T-helper 1 cell (primary cell): ENCODE measurements at places on chromosomes 3 and 15.

GRCh38 chr3:103247459-103247858, 812.6 kb downstream of the ZPLD1 start:
- no peak for DNase-seq

GRCh38 chr3:53216723-53217122, 39.1 kb downstream of the TKT start:
- no peak for DNase-seq

GRCh38 chr3:193594946-193595689, 2.1 kb downstream of the OPA1 start:
- no peak for DNase-seq

GRCh38 chr15:56040081-56041035, 46.9 kb upstream of the NEDD4 start:
- peak; percentile 12 for DNase-seq

GRCh38 chr15:78842519-78842918, 30.2 kb upstream of the MORF4L1 start:
- no peak for DNase-seq

DNA sequence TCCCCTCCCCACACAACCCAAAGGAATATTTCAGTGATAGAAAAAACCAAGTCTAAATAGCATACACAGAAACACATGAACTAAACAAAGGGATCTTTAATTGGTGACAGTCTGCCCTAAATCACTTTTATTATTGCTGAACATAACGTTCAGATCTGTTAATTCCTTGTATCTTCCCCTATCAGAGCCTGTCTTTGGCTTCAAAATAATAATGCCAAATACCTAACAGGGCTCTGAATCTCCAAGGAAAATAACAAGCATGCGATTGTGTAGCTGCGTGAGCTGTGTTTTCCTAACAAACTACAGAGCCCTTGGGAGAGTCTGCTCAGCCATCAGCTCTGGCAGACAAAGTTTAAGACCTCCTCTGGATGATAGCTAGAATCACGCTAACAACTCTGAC, 1010.1 kb downstream of the ROBO1 start:
- no peak for DNase-seq

- no peak for DNase-seq
These were observed 114.0 kb downstream of the FNDC3B start for GRCh38 chr3:172153335-172153861.

DNA sequence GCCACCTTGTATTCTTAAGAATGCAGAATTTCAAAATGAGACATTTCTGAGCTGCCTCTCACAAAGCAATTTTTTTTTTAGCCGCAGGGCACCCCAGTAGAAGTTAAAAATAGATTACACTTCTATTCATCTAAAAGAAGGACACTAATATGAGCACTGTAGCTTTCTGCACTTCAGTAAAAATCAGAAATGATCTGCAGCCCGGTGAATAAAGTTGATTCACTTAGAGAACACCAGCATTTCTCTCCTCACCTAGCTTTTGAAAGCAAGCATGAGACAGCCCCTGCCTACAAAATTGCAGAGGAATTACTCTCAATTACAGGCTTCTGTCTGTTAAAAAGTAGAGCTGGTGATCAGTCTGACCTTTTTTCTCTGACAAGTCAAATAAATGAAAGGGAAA, 1062.4 kb downstream of the FHIT start:
- no peak for DNase-seq

DNA sequence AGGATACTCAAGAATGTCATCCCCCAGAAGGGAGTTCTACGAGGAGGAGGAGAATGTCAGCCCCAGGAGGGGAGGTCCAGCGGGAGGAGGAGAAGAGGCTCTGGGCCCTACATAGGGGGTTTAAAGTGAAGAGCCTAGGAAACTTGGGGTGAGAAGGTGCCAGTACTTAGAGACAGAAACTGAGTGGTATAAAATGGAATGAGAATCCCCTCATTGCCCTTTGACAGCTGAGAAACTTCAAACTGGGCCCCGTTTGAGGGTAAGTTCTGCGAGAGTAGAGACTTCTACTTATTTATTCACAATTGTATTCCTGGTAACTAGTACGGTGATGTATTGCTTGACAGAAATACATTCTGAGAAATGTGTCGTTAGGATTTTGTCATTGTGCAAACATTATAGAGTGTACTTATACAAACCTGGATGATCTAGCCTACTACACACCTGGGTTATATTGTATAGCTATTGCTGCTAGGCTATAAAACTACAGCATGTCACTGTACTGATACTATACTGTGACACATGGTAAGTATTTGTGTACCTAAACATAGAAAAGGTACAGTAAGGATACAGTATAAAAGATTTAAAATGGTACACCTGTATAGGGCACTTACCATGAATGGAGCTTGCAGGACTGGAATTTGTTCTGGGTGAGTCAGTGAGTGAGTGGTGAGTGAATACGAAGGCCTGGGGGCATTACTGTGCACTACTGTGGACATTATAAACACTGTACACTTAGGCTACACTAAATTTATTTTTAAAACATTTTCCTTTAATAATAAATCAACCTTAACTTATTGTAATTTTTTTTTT, 62.0 kb downstream of the TSC22D2 start:
- DNase-seq = no peak

- no peak for DNase-seq
These were observed 7.4 kb downstream of the NKIRAS1 start for GRCh38 chr3:23909341-23909740.

GRCh38 chr15:88900309-88900981, 5.1 kb upstream of the HAPLN3 start:
- no peak for DNase-seq

DNA sequence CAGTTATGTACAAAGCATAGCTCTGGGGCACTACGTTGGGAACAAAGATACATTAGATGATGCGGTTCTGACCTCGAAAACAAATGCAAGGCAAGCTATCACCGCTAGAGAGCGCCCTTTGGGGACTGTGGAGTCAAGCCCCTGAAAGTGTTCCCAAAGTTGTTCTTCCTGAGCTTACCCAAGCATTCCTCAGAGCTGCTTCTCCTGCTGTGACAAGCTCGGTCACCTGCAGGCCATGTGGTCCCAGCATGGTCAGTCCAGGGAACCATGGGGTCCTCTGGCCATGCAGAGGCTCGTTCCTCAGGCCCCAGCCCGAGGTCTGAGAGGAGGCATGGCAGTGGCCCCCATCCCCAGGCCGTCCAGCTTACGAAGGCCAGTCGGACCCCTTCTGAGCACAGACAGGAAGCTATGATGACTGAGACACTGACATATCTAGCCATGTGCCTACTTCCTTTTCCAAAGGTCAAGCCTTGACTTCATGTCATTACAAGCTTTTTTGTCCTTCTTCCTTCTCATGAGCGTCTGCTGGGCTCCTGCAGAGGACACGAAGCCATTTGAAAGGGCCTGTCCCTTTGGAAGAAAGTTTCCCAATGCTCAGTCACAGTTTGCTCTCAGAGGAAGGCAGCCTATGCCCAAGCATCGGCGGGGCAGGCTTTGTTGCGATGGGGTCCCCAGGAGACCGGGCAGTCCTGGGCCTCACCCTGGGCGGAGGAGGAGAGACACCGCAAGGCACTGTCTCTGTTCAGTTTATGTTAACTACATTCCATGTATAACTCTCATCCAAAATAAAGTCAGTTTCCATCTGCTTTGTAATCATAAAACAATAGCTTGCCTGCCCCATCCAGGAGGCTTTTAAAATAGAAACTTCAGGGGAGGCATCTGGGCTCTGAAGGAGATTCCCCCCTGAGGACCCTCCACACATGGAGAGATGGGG, 79.3 kb downstream of the ATP10A start:
- no peak for DNase-seq

- no peak for DNase-seq
These were observed 29.0 kb downstream of the PTH1R start for GRCh38 chr3:46906471-46907058.

DNA sequence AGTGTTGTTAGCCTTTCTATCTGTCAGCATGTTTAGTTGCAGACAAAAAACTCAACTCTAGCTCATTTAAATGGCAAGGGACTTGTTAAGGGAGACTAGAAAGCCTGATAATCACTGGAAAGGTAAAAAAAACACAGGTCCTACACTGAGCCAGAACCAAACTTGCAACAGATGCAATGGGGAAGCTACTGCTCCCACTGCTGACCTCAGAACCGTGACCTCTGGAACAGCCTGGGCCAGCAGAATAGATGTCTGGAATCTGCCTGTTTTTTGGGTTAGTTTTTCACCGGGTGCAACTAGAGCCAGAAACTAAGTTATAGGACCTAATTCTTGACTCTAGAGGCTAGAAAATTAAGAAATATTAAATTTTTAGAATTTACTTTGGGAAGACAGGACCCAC, 32.5 kb upstream of the ARL14 start:
- DNase-seq = no peak

GRCh38 chr3:56971816-56972215, 88.6 kb upstream of the SPATA12 start:
- no peak for DNase-seq

DNA sequence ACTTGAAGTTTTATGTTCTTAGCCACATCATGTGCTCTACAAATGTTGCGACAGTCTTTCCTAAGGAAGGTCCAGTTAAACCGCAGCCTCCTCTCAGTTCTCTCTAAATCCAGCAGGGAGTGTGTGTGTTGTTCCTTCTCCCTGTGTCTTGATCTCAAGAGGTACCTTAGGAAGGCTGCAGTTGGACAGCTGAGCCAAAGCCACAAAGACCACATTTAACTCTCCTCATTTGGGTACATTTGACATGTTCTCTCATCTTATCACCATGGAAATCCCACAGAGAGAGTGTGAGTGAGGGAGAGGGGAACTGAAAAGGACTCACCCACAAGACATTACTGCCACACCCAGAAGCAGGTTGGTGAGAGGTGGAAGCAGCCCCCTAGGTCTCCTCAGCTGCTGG, 79.5 kb downstream of the CD200R1L start:
- no peak for DNase-seq
